ENCODE measurements at places on chromosomes 1 and 21.

DNA sequence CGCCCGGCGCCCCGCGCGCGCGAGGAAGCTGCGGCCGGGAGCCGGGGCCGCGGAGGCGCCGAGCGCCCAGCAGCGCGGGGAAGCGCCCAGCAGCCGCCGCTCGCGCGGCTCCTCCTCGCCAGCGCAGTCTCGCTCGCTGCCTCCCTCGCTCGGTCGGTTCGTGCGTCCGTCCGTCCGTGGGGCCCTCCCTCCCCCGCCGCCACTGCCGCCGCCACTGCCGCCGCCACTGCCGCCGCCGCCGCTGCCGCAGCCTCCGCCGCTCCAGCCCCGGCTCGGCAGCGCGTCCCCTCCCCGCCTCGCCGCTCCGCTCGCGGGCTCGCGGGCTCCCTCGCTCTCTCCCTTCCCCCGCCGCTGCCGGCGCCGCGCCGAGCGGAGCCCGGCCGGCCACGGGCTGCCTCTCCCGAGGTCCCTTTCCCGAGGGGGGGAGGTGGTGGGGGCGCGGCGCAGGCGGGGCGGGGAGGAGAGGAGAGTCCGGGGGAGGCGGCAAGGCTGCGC, at the start of gene KCND3:
Gene KCND3 (minus strand): TSS at position 138 of the 495 bp plus-strand sequence.
- no peak for DNase-seq

- no peak for DNase-seq
Observed at GRCh38 chr1:19363536-19364152, 51.5 kb downstream of the SLC66A1 start.

DNA sequence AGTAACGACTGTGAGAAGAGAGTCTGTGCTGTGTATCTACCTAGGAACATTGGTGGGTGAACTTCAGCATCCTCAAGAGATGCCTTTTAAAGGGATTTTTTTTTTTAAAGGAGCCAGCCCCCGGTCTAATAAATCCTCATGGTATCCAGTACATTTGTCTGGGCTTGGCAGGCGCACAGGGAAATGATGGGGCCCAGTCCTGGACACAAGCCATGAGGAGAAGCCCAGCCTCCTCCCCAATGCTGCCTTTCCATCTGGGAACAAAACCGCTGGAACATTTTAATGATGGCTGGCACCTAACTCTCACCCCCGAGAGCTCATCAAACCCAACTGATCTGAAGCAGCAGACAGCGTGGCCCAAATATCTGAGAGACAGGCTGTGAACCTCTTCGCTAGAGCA, 64.2 kb downstream of the ACOT7 start:
- no peak for DNase-seq

GRCh38 chr1:175511496-175511895, 231.9 kb downstream of the TNR start:
- no peak for DNase-seq

DNA sequence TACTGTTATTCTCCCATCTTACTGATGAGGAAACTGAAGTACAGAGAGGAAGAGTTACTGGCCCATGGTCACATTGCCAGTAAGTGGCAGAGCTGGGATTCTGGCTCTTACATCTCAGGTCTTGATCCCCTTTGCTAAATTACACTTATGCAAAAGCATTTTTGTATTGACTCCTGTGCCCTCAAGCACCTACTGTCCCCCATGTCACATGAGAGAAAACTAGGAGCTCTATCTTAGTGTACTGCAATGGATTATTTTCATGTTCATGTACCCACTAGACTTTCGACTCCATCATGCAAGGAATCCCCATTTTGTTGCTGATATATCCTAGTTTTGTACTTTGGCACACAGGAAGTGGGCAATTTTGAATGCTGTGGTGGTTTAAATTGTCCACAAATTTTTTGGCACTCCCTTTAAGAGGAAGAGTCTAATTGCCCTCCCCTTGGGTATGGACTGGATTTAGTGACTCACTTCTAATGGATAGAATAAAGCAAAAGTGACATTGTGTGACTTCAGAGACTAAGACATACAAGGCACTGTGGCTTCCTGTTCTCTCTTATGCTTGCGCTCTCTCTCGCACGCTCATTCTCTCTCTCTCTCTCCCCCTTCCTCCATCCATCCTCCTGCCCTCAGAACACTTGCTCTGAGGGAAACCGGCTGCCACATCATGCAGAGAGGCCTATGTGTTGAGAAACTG, 43.5 kb upstream of the JAK1 start:
- no peak for DNase-seq

- no peak for DNase-seq
Observed at GRCh38 chr1:247445526-247446356, 12.2 kb downstream of the OR2B11 start.

Data from activated CD8-positive, alpha-beta memory T cell treated with anti-CD3 and anti-CD28 coated beads for 48 hours (primary cell).